ENCODE measurements at places on chromosomes 3 and 15.

GRCh38 chr3:31919528-31919927 is 61.5 kb downstream of the OSBPL10 start:
- DNase-seq: no peak

- DNase-seq: no peak
Measured at GRCh38 chr15:99283717-99284116, 32.4 kb downstream of the LRRC28 start.

DNA sequence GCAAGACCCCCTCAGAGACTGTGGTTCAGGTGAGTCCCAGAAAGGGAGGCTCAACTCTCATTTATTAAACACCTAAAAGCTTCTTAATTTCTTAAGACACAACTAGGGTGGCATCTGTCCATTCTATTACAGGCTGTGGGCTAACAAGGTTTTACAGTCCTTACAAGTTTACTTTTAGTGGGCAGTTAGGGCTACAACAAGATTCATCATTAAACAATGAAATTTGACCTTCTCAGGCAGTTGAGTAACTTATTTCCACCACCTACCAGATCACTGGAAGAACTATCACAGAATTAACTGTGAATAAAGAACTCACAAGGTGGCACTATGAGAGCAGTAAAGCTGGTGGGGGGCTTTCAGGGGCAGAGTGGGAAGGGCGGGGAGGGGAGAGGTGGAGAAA is 132.6 kb downstream of the PLD1 start:
- DNase-seq: no peak

GRCh38 chr3:194424373-194424772 is 25.3 kb upstream of the GP5 start:
- no peak for DNase-seq

DNA sequence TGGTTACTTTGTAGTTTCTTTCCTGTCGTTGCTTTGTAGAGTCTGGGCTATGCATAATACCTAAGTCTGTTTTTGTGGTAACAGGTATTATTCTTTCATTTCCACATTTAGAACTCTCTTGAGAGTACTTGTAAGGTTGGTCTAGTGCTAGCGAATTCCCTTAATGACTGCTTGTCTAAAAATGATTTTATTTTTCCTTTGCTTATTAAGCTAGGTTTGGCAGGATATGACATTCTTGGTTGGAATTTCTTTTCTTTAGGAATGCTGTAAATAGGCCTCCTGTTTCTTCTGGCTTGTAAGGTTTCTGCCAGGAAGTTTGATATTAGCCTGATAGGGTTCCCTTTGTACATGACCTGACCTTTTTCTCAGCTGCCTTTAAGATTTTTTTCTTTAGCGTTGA is 70.1 kb upstream of the SGO1 start:
- DNase-seq: no peak

GRCh38 chr3:102005551-102005950 is 156.2 kb downstream of the NFKBIZ start:
- no peak for DNase-seq

DNA sequence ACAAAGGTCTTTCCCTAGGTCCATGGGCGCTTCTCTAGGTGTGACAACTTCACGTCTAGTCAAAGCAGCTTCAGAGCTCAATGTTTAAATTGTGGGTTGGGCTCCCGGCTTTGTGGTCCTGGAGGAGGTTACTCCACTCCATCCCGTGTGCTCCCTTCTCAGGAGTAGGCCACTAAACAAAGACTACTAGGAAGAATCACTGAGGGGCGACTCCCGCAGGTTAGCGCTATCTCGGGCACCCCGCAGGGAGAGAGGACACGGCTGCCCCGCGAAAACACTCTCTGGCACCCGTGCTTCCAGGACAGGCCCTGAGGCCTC is 500 bp downstream of the PARP6 start:
- peak; percentile 3 for DNase-seq

DNA sequence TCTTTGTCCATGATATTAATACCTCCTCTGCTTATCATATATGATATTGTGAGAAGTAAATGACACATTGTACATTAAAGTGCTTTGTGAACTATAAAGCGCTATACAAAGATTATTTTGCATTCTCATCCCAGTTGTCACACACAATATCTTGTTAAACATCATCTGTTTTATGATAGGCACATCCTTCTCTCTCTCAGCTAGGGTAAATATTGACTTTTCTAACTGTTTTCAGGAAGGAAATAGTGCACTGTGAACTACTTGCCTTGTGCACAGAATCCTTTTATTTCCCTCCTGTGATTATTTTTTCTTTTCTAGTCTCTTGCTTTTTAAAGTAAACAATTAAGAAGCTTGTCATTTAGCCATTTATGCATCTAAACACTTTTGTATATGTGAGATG is 388.2 kb downstream of the LPP start:
- DNase-seq: no peak

DNA sequence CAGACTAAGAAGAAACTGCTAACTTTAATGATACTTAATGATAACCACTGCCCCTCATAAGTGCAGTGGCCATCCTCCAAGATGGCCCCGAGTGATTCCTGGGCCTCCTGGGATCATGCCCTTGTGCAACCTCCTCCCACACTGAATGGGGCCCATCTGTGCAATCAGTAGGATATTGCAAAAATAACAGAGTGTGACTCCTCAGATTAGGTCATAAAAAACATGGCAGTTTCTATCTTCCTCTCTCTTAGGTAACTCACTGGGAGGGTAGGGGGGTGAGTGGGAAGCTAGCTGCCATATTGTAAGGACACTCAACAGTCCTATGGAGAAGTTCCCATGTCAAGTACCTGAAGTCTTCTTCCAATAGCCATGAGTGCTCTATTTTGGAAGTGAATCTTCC is 173.0 kb downstream of the SHQ1 start:
- DNase-seq: no peak

GRCh38 chr15:66891776-66892175 is 173.6 kb upstream of the SMAD3 start:
- no peak for DNase-seq

GRCh38 chr15:80461356-80462095 is 57.3 kb downstream of the ARNT2 start:
- DNase-seq: no peak

- no peak for DNase-seq
Measured at GRCh38 chr15:57892181-57892580, 173.3 kb downstream of the ALDH1A2 start.

DNA sequence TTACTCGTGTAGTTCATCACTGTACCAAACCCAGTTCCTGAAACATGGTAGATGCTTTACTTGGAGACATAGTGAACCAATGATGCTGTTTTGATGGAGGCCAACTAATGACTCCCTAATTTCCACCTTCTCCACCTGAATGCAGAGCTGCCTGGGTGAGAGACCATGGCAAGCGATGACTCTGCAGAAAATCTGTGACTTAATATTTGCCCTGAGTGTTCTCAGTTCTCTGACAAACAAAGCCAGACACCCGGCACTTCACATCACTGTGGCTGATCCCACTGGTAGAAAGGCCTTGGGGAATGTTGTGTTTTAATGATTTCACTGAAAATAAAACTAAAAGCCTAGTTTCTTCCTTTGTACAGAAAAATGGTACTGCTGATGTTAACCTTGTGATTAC is 39.5 kb upstream of the UBE3A start:
- DNase-seq: no peak

GRCh38 chr3:32850226-32850625 is 32.4 kb downstream of the TRIM71 start:
- no peak for DNase-seq

DNA sequence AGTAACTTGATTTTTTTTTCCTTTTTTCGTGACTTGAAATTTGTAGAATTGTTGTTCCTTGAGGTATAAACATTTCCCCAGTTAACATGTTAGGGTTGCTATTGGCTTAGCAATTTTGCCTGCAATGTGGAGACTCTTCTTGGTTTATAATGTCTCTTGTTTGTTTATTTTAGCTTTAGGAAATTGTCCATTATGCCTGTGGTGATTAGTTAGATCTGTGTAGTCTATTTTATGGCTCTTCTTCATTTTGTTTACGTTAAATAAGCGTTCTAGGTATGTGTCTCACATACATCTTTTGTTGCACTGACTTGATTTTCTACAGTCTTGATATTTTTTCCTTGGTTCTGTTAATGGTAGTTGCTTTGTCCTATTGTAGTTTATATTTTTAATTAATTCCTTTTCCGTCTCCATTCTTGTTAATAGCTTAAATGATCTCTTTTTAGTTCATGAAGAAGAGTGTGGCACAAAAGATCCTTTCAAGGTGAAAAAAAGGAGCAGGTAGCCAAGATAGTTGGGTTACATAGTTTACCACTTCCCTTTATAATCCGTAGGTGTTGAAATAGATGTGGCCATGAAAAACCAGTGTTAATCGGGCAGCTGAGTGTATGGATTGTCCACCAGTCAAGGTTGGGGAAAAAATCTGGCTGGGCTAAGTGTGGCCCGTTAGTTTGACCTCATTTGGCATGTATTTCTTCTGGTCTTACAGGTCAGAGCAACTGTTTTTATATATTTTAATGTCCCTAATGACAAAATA is 12.1 kb downstream of the IQGAP1 start:
- no peak for DNase-seq

DNA sequence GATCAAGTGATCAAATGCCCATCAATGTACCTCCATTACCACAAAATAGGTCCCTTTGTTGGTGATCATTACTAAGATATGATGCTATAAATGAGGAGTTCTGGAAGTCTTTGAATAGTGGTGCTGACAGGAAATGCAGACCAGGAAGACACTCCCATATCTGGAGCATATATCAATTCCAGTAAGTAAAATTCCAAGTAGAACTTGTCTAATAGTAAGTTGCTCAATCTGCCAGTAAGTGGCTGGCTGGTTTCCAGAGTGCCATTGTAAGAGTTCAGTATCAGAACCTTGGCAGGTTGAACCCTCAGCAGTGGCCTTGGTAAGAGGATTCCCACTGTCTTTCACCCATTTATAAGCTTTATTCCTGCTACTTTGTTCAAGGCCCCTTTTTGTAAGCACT is 379.9 kb upstream of the RBMS3 start:
- no peak for DNase-seq

DNA sequence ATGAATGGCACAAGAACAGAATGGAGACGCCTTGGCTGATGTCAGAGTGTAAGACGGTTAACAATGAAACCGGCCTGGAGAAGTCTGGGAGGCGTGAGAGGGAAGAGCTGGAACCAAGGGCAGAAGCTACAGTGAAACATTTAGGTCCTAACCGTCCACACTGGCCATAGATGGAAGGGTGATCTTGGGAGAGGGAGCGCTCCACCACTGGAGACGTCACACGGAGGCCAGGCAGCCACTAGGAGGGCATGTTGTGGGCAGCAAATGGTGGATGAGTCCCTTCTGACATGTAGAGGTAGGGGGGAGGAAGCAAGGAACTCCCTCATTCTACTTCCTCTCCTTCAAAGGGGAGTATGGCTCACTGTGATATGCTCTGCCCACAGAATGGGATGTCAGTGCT is 23.8 kb downstream of the FEM1B start:
- no peak for DNase-seq

GRCh38 chr3:143103652-143104051 is 15.9 kb upstream of the CHST2 start:
- no peak for DNase-seq

- no peak for DNase-seq
Measured at GRCh38 chr3:77373619-77374018, 333.7 kb downstream of the ROBO2 start.

DNA sequence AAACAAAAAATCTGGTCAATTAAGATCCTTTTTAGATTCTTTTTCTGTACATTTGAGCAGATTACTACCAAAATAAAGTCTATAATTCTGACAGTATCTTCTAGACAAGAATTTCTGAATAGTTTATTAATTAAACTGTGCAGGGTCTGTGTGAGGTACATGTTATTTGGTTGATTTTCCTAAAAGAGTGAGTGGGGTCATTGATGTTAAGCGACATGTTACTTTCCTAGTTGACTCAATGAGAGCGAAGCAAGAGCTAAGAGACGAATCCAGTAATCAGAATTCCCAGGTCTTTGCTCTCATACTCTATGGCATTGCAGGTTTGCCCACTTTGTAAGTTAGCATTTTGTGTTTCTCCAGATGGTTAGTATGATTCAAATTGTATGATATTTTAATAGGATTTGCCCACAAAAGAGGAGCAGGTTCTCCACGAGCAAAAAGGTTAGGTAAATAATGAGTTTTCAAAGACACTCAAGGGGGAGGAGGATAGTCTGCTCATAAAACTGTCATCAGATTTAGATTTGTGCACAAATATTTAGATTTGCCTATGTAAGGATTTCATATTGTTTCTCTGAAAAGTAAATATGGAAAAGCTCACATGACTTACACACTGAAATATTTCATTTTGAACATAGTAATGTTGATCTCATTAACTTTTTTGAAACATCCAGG is 217.2 kb upstream of the CGNL1 start:
- DNase-seq: no peak

All from stimulated activated CD4-positive, alpha-beta T cell treated with anti-CD3 and anti-CD28 coated beads, Interleukin-12 subunit alpha, Interleukin-12 subunit beta, amount 100 ng/mL, for 48 hours (primary cell).